Activated CD8-positive, alpha-beta memory T cell treated with anti-CD3 and anti-CD28 coated beads for 4 hours (primary cell): ENCODE measurements at places on chromosomes 7 and 10.

DNA sequence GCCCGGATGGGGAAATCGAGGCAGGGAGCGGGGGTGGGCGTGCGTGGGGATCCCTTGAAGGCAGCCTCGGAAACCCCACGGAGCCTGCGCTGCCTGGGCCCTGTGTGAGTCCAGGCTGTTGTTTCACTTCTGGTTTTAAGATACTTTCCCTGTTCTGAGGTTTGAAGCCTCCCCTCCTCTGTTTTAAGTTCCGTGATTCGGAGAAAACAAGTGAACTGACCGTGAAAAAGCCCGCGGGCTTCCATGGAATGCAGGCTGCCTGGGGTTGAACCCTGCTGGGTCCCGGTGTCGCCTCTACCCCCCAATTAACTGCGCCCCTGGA is 401 bp downstream of the LRRC27 start:
- DNase-seq, result no peak

GRCh38 chr7:12584930-12585329 is 14.4 kb downstream of the SCIN start:
- no peak for DNase-seq

GRCh38 chr7:132328047-132328620 is 248.1 kb downstream of the PLXNA4 start:
- DNase-seq, result no peak

GRCh38 chr10:28331066-28331465 is 28.2 kb upstream of the MPP7 start:
- no peak for DNase-seq

- DNase-seq, result no peak
Observed at GRCh38 chr7:155798673-155799439, 13.4 kb downstream of the SHH start.

- no peak for DNase-seq
Observed at GRCh38 chr7:80255656-80256055, 121.0 kb downstream of the GNAI1 start.

- no peak for DNase-seq
Observed at GRCh38 chr7:141700848-141701371, 1.1 kb downstream of the DENND11 start.

GRCh38 chr10:70118196-70118595 is 14.4 kb downstream of the AIFM2 start:
- no peak for DNase-seq

DNA sequence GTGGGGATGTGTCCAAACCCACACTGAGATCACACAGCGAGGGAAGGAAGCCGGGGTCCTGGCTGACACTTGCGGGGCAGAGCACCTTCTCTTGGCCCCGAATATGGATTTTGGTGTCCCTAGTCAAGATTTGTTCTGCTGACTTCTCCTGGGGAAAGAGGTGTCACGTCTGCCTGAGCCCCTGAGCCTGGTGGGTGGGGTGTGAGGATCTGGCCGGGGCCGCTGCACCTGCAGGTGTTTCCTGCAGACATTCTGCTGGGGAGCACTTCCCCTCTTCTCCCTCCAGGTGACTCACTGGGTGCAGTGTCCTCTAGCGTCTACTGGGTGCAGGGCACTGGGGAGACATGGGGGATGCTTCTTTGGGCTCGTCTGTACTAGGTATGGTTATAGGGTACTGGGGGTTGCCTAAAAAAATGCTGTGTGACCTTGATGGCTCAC is 99.2 kb downstream of the GRK5 start:
- peak; percentile 55 for DNase-seq

DNA sequence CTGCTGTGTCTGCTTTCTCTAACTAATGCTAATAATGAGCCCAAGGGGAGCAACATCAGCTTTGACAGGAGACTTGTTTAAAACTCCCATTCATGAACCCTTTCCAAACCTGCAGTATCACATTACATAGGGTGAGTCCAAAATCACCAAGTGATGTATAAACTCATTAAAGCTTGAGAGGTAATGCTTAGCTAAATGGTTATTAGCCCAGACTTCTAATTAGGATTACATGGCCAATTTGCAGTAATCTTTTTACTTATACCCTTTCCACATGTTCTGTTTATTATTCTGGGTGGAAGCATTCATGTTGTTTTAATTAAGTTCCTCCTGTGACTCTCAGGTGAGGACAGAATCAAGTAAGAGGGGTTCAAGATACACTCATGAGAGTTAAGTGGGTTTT is 17.5 kb downstream of the ZNF138 start:
- no peak for DNase-seq

DNA sequence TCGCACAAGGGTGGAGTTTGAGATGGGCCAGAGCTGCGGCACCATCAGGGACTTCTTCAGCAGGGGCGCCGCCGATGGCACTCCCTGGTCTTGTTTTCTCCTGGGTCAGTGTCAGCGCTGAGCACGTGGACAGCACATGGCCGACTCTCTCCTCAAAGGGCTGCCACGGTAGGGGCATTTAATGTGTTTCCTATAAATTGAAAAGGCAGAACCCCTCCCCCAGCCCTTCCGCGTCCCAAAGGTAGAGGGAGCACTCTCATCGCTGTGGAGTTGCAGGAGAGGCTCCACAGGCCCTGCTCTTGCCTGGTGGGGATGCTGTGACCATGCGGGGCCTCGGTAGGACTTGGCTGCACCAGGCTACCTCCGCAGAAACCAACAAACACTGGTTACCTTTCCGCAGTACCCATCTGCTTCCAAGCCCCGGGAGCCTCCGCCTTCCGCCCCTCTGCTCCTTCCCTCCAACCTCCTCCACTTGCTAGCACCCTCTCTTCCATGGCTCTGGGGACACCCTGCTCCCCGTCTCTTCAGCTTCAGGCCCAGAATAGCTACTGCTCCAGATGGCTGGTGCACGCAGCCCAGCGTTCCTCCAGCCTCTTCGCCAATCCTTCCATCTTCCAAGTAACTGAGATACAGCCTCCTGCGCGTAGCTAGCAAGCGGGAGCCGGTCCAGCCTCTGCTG is 166.3 kb upstream of the ADCY1 start:
- DNase-seq, result no peak

- no peak for DNase-seq
Observed at GRCh38 chr7:139084709-139085108, 24.8 kb downstream of the ZC3HAV1 start.

- DNase-seq, result no peak
Observed at GRCh38 chr7:65269150-65269856, 104.4 kb upstream of the ZNF92 start.

DNA sequence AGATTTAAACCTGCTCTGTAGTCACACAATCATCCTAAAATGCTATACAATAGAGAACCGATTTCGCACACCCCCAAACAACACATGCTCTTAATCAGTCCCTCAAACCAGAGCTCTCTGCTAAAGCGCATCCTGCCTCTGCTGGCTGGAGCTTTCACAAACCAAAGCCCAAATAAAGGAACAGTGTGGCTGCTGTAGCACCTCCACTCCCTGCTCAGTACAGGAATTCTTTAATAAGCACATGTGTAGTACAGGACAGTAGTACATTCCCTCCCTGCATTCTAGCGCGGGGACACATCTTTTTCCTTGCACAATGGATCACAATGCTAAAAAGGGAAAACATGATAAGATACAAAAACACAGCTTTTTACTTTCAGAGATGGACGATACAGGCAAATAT is 684.6 kb downstream of the MAGI2 start:
- no peak for DNase-seq

GRCh38 chr10:115745943-115746342 is 527.1 kb downstream of the GFRA1 start:
- DNase-seq, result no peak

DNA sequence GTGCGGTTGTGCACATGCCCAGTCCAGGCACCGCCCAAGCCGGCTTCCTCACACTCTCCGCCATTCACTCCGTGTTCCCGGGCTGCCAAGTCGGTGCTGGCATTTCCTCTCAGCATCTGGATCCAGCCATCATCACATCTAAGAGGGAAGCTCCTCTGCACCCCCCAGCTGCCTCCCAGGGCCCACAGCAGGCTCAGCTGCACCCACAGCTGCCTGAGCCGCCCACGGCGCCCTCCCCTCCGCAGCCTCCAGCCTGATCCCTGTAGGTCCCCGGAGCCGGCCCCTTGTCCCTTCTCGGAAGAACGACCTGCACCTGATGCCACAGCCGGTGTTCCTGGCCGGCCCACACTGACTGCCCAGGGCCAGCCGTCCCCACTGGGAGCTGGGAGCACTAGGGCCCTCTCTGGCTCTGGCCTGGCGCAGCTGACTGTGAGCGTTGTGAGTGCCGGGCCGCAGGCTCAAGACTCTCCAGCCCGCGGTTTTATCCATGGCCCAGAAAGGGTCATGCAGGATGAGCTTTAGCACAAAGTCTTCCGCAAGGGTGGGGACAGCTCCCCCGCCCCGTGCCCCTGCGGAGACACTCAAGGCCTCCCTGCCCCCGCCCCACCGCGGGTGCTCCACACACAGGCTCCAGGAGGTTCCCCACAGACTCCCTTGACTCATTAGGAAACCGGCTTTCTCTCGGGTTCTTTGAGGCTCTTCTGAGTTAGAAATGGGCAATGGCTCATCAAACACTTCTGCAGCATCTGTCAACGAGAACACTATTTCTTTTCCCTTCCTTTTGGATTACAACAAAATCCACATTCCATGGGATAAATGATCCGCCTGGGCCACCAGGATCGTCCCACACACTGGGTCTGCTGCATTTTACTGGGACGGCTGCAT is 31.2 kb downstream of the CFAP46 start:
- DNase-seq, result no peak

- DNase-seq, result no peak
Observed at GRCh38 chr10:110212119-110213006, 5.0 kb downstream of the MXI1 start.

DNA sequence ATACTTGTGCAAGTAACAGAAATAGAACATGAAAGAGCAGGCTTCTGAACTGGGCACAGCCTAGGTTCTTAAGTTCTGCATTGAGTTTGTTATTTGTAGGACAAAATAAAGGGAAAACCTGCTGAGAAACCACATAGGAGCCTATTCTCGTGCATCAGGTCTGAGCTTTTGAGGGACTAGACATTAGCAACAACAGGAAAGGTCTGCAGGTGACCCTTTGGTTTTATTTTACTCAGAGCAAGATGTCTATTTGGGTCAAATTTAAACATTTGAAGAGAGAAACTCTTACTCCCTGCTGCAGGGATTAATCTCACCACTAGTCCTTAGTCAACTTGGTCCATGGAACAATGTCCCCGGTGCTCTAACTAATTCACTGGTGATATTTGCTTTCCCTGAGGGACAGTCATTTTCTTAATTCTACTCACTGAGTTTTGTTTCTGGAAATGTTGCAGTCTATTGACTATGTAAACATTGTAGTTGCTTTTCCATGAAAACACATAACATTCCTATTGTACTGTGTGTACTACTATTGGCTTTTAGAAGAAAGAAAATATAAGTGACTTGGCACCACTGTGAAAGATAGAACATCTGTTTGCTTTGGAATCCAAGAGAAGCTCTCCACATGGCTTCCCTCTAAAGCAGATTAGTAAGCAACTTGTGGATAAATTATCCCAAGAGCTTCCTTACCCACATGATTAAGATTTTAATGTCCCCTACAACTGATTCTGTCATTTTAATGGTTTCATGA is 108.2 kb downstream of the CHRM2 start:
- DNase-seq, result no peak

DNA sequence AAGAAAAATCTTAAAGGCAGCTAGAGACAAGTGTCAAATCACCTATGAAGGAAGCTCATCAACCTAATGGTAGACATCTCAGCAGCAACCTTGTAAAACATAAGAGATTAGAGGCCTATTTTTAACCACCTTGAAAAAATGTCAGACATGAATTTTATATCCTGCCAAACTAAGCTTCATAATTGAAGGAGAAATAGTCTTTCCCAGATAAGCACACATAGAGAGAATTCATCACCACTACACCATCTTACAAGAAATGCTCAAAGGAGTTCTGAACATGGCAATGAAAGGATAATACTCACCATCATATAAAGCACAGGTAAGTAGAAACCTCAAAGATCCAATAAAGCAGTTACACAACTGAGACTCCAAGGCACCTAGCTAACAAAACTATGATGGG is 156.5 kb downstream of the ZEB1 start:
- DNase-seq, result no peak

DNA sequence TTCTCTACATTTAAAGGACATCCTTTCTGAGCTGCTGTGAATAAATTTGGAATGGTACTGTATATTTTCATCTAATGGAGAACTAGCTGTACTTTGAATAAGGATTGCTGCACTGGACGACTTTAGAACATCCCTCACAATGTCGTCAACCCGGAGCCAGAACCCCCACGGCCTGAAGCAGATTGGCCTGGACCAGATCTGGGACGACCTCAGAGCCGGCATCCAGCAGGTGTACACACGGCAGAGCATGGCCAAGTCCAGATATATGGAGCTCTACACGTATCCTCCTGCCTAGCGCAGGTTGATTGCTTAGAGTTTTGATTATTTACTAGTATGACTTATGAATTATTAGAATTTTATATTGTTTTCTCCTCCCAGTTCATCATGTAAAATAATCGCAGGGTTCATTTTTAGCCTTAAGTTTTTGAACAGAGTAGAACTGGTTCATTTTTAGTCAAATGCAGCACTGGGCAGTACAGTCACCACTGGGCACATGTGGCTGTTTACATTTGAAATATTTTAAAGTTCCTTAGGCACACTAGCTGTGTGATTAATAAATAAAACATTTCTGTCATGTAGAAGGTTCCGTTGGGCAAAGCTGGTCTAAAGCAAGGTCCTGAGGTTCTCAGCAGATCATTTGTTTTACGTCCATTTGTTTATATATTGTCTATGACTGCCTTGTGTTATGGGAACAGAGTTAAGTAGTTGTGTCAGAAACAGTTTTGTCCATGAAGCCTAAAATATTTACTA is 31.5 kb downstream of the CUL1 start:
- DNase-seq, result no peak

DNA sequence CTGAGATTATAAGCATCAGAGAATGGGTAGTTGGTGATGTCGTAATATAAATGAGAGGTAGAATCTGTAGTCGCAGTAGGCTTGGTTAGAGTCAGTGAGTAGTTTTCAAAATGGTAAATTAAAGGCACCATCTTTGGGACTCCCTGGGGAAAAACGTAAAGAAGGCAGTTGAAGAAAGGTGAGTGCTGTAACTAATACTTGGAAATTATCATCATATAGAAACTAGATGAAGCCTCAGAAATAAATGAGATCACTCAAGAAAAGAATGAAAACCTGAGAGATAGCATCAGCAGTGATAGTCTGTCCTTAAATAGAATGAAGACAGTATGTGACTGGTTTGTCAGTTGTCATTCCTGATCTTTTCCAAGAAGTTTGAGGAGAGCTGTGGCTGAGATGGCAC is 23.8 kb downstream of the PALS2 start:
- no peak for DNase-seq

DNA sequence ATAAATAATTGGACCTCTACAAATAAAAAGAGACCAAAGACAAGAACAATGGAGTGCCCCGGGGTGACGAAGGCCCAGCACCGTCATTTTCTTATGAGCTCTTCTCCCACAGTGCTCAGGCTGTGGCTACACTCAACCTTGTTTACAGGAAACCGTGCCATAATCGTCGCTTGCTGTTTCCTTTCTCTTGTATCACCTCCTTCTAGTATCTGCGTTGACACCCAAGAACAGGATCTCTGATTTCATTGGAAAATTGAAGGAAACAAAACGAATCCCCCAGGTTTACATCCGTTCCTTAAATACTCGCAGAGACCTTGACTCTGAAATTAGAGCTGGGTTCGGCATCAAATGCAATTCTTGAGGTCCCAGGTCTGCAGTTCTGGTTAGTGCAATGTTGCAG is 1.7 kb upstream of the IGFBP3 start:
- no peak for DNase-seq

- no peak for DNase-seq
Observed at GRCh38 chr10:137031-137430, 1.8 kb downstream of the ZMYND11 start.

- no peak for DNase-seq
Observed at GRCh38 chr7:98995111-98995510, 116.8 kb downstream of the TRRAP start.
